ENCODE measurements at places on chromosomes 1 and 21.

- DNase-seq: peak; percentile 19
Measured at GRCh38 chr1:24861821-24862727, 68.0 kb downstream of the RUNX3 start.

- DNase-seq: peak; percentile 63
Measured at GRCh38 chr1:191671236-191671635, 487.0 kb upstream of the RGS18 start.

DNA sequence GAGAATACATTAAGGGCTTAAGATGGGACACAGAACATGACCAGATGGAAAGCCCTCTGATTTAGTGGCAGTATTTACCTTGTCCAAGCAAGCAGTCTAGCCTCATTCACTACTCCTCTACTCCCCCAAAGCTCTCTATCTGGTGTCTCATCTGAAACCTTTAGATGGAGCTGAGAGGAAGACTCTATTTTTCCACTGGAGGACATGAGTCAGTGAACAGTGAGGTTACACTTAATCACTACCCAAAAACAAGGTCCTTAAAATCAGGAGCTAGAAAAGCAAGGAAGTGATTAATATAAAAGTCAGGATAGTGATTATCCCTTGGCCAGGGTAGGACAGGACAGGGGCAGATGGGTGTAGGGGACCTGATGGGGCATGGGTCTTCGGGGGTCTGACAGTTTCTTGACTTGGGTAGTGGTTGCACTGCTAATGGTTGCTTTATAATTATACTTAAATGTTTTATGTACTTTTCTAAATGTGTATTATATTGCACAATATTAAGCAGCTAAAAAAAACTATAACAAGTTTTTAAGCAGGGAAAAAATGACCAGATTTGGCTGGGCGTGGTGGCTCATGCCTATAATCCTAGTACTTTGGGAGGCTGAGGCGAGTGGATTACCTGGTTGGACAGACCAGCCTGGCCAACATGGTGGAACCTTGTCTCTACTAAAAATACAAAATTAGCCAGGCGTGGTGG lies 3.0 kb downstream of the PTPN22 start:
- peak; percentile 78 for DNase-seq

DNA sequence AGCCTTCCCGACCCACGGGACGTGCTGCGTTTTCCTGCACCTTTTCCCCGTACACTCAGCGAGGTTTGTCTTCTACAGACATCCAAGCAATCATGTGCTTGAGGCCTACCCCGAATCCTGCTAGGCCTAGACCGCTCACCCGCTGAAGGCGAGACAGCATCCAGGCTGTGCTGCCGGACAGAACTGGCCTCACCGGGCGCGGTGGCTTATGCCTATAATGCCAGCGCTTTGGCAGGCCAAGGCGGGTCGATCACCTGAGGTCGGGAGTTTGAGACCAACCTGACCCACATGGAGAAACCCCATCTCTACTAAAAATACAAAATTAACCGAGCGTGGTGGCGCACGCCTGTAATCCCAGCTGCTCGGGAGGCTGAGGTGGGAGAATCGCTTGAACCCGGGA lies 54.1 kb downstream of the ECE1 start:
- DNase-seq: no peak

DNA sequence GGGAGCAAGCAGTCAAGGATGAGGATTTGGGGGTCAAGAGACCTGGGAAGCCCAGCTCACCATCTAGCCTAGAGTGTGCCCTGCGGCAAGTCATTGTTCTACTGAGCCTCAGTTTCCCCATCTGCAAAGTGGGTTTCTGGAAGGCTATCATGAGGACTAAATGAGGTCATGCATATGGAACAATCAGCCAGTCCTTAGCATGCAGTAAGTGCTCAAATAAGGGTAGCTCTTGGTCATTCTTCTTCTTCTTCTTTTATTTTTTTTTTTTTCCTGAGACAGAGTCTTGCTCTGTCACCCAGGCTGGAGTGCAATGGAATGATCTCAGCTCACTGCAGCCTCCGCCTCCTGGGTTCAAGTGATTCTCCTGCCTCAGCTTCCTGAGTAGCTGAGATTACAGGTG lies 99.9 kb upstream of the RUNX3 start:
- no peak for DNase-seq

GRCh38 chr1:214440219-214440965 lies 111.0 kb downstream of the PTPN14 start:
- no peak for DNase-seq

DNA sequence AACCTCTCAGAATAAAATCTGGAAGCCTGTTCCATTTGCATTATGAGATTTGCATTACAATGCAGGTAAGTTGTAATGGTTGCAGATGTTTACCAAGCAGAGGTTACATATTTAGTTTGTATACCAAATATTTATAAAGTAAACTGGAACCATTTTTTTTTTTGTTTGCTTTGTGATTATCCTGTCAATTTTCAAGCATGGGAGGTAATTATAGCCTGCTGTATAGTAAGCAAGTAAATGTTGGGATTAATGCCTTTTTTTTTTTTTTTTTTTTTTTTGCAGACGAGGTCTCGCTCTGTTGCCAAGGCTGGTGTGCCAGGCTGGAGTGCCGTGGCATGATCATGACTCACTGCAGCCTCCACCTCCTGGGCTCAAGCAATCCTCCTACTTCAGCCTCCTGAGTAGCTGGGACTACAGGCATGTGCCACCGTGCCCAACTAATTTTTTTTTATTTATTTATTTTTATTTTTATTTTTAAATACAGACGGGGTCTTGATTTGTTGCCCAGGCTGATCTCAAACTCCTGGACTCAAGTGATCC lies 21.0 kb downstream of the NFYC start:
- DNase-seq: no peak

DNA sequence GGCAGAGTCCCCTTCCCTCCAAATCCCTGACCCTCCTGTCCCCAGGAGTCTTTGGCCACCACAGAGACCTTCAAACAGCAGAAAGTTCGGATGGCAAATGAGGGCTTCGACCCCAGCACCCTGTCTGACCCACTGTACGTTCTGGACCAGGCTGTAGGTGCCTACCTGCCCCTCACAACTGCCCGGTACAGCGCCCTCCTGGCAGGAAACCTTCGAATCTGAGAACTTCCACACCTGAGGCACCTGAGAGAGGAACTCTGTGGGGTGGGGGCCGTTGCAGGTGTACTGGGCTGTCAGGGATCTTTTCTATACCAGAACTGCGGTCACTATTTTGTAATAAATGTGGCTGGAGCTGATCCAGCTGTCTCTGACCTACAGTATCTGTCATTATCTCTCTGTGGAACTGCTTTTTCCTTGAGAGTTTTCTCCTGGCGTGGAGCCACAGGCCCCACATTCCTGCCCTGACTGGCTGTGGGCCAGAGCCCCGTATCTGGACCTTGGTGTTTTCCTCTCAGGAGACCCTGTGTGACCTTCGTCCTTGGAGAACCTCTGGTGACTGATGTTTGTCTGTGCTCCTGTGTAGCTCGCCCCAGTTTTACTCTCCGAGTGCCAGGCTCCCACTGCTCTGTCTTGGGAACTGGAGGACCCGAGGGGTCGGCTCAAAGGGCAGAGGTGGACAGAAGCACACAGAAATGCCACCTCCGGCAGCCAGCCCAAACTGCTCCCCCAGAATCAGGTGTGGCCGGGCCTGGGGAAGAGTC lies 4.8 kb downstream of the SLC27A3 start:
- no peak for DNase-seq

DNA sequence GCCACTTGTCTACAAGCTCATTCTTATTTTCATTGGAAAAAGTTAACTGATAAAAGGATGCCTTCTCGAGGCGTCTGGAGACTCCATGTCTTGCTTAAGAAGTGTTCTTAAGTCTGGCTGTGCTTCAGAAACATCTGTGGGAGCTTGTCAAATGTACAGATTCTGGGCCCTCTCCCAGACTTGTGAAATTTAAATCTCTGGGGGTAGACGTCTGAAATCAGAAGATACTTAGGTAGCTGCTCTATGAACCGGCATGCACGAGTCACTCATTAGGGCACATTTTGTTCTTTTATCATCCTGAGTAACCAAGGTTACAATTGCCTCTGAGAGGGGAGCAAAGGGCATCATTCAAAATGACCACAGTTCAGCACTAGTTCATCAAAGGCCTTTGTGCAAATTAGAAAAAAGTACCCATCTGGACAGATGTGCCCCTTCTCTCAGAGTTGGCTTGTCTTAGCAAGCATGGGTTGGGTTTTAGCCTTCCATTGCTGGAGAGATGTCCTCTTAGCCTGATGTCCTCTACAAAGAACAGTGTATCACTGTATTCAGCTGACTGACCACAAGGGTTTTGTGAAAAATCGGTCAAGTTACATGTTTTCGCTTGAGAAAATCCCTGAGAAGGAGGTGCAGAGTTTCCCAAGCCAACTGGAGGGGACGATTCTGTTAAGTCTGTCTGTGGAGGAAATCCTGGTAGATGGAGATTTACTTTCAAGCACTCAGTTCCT lies 156.9 kb downstream of the ASTN1 start:
- DNase-seq: no peak

GRCh38 chr1:235902677-235903542 lies 36.2 kb upstream of the LYST start:
- DNase-seq: peak; percentile 83

- no peak for DNase-seq
Measured at GRCh38 chr1:229156872-229157271, 114.0 kb upstream of the RAB4A start.

DNA sequence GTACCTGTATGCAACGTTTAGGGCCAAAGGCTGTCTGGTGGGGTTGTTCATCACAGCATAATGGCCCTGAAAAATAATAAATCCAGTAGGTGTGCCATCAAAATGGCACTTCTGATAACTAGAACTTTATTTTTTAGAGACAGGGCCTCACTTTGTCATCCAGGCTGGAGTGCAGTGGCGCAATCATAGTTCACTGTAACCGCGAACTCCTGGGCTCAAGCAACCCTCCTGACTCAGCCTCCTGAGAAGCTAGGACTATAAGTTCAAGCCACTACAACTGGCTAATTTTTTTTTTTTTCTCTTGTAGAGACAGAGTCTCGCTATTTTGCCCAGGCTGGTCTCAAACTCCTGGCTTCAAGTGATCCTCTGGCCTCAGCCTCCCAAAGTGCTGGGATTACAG lies 4.7 kb downstream of the SNAPIN start:
- DNase-seq: peak; percentile 42

GRCh38 chr1:91850708-91851107 lies 35.2 kb downstream of the TGFBR3 start:
- DNase-seq: no peak

DNA sequence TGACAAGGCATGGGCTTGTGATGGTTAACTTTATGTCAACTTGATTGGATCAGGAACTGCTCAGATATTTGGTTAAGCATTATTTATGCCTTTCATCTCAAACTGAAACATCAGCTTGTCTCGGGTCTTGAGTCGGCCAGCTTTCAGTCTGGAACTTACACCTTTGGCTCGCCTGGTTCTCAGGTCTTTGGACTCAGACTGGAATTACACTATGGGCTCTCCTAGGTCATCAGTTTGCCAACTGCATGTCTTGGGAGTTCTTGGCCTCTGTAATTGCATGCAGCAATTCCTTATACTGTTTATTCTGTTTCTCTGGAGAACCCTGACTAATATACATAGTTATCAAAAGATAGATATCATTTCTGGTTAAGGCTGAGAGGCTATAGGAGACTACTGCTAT lies 653.7 kb downstream of the ADGRL2 start:
- no peak for DNase-seq

DNA sequence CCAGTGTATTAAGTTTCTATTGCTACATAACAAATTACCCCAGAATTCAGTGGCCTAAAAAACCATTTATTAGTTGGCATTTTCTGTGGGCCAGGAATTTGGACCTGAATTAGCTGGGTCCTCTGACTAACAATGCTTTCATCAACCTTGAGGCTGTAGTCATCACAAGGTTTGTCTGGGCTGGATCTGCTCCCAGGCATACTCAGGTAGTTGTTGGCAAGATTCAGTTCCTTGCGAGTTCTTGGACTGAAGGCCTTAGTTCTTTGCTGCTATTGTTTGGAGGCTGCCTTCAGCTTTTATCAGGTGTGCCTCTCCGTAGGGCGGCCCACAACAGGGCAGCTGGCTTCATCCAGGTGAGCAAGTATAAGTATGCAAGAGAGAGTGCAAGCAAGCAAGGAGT lies 31.4 kb upstream of the DEPDC1 start:
- no peak for DNase-seq

- DNase-seq: no peak
Measured at GRCh38 chr1:170686291-170686690, 22.4 kb downstream of the PRRX1 start.

DNA sequence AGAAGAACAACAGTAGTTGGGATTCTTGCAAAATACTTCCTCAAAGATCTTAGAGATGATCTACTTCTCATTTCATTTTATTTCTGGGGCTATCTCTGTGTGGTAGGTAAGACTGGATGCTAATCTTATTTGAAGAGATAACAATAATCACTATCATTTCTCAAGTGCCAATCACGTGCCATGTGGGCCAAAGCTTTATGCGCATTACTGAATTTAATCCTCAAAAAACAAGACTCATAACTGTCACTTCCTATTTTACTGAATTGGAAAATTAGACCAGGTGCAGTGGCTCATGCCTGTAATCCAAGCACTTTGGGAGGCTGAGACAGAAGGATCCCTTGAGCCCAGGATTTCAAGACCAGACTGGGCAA lies 121.7 kb downstream of the KCNN3 start:
- no peak for DNase-seq

GRCh38 chr1:18041102-18041501 lies 66.5 kb upstream of the IGSF21 start:
- no peak for DNase-seq

- no peak for DNase-seq
Measured at GRCh38 chr1:73948055-73948454, 249.9 kb downstream of the LRRIQ3 start.

GRCh38 chr1:66326867-66327266 lies 207.1 kb upstream of the SGIP1 start:
- no peak for DNase-seq

DNA sequence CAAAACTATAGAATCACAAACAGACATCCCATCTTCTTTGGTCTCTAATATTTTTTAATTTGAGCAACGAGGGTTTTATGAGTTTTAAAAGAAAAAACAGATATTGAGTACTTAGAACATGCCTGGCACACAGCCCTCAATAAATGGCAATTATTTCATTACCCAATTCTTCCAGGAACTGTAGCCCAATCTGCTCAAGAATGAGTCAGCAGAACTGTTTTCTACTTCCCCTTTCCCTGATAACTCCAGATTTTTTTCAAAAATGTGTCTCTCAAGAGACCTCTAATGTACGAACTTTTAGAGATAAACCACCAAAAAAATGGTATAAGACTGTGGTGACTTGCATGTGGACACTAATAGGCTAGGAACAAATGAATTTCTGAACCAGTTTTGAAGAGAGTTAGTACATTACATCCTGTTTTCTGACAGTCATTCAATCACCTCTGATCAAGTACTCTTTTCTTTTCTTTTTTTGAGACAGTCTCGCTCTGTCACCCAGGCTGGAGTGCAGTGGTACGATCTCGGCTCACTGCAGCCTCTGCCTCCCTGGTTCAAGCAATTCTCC lies 11.5 kb downstream of the ABL2 start:
- peak; percentile 42 for DNase-seq

- DNase-seq: no peak
Measured at GRCh38 chr1:197225611-197226010, 42.4 kb upstream of the CRB1 start.

DNA sequence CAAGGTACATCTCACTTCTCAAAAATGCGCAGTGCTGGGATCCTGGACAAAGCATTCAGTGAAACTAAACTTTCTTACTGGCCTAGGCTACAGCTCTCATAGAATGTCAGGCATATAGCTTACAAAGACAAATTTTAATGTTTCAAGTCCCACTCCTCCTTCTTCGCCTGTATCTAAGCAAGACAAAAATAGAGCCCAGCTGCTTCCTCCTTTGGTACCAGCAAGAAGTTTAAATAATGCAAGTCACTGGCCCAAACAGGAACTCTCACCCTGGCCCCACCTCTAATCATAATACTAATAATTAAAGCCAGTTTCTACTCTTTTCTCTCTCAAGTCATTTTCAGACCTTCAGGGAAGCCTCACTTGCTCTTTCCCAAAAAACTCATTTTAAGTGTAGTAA lies 1267.9 kb downstream of the MRPL39 start:
- no peak for DNase-seq
